HEK293T (cell line): ENCODE measurements at places on chromosomes 5 and 9.

- DNase-seq: no peak
Observed at GRCh38 chr5:102130890-102131289, 165.2 kb downstream of the SLCO4C1 start.

GRCh38 chr5:33834334-33834733, 57.5 kb downstream of the ADAMTS12 start:
- no peak for DNase-seq

GRCh38 chr5:171340491-171340890, 31.4 kb downstream of the TLX3 start:
- no peak for DNase-seq

DNA sequence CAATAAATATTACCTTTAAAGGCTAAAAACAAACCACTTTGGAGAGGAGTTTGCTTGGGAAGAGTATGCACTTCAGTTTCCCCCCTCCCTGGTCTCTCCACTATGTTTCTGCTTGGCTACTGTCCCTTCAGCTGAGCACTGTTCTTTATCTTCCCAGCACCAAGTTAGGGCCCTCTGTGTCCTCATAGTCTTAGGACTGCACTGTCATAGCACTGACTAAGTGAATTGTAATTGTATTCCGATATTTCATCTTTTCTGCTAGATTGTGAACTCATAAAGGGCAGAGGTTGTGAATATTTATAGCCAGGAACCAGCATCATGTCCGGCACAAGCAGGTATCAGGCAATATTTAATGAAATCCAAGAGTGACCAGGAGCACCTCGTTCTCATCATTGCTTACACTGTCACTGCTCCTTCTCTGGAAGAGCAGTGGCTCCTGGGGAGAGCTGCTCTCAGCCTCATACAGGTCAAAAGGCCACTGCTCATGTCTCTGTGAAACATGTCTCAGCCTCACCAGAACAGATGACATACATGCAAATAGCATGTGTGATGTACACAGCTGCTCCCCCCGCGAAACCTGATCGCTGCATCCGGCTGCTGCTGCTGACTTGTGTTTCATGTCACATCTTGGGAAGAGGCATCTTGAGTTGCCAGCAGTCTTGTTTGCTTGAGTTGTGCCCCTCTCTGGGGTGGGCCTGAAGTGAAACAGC, 279.7 kb upstream of the MSX2 start:
- no peak for DNase-seq

- DNase-seq: no peak
Observed at GRCh38 chr5:84696651-84697050, 312.0 kb upstream of the EDIL3 start.

- no peak for DNase-seq
Observed at GRCh38 chr5:109558364-109558763, 131.4 kb upstream of the MAN2A1 start.

- DNase-seq: no peak
Observed at GRCh38 chr5:160520609-160521391, 99.1 kb downstream of the PTTG1 start.

DNA sequence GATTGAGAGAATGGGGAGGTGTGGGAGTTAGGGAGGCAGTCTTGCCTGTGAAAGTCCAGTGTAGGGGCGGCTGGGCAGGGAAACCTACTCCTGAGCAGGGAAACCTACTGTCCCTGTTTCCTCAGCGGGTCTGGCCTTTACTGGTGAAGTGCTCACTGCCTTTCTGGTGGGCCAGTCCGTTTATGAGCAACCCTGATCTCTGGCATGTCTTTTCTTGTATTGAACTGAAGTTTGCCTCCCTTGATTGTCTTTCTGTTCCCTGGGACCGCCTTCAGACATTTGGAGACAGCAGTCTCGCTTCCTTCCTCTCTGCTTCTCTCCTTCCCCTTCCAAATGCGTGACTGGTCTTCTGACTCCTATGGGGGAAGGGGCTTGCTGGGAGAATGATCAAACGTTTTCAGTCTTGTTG, 2.9 kb downstream of the SNX18 start:
- DNase-seq: no peak

- no peak for DNase-seq
Observed at GRCh38 chr9:89879276-89879675, 274.5 kb downstream of the GADD45G start.

DNA sequence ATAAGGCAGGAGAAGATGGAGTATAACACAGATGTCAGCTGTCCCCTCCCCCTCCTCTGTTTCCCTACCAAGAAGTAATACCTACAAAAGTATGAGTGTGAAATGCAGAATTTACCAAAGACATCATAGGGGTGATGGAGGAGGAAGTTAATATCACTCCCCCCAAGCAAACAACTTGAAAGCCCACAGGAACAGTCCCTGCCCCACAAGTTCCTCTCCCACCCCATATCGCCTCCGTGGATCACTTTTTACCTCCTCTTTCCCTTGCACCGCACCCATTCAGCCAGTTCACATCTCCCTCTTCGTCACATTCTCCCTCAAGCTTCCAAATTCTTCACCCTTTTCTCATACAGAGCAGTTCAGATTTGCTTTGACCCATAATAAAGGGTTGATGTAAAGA, 7.0 kb upstream of the SIL1 start:
- DNase-seq: no peak

DNA sequence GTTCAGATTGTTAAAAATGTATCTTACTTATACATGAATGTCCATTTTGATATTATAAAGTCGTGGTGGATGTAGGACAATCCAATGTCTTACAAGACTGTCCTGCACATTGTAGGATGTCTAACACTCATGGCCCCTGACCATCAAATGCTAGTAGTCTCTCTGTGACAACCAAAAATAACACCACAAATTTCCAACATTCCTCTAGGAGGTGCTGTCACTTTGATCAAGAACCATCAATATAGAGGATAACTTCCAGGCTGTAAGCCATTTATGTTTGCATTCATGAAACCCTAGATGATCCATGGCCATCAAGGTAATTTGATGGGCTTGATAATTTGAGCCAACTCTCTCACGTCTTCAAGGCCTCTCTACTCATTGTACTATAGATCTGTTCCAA, 20.5 kb upstream of the ZFR start:
- DNase-seq: no peak

- no peak for DNase-seq
Observed at GRCh38 chr5:73751254-73751914, 125.4 kb downstream of the ARHGEF28 start.

- no peak for DNase-seq
Observed at GRCh38 chr5:96652769-96653454, 9.3 kb upstream of the CAST start.

DNA sequence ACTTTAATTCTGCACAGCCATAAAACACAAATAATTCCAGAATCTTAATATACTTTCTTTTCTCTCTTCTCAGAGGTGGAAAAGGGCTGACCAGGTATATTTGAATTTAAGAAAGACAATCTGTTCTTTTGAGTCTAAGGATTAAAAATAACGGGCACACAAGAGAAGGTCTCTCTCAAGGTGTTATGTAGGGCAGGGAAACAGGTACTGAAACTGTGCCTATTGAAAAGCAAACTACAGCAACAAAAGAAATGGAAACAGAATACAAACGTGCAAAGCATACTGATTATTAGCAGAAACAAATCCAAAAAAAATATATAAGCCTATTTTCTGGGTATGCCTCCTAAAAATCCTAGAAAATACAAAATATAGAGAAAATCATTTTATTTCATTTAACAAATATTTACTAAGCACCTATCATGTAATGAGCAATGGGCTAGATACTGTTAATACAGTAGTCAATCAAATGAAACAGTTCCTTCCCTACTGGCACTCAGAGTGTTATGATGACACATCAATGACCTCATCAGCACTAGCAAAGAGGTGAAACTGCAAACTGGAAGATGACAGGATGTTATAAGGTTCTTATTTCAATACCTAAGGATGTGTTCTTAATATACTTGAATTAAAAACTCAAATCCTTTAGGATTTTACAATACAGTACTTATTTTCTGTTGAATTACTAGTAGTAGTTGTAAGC, 87.7 kb downstream of the AUH start:
- DNase-seq: no peak

GRCh38 chr5:56142233-56142613, 90.9 kb downstream of the ANKRD55 start:
- DNase-seq: no peak

DNA sequence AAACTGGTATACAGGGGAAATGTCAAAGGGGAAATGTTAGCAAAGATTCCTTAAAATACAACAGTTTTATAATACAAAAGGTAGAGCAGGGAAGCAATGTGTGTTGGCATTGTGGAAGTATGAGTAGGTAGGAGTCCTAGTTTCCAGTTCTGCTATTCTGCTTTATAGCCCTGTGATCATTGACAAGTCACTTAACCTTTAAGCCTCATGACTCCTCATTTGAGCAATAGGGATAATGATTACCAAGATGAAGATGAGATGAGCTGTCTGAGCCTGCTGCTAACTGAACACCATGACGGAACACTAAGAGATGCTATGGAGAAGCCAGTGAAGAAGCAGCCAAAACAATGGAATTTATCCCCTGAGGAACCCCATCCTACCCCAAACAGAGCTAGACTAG, 251.7 kb downstream of the PAPPA start:
- DNase-seq: no peak

- no peak for DNase-seq
Observed at GRCh38 chr5:78362220-78362619, 1.8 kb downstream of the SCAMP1 start.

- no peak for DNase-seq
Observed at GRCh38 chr5:32223972-32224609, 50.0 kb upstream of the GOLPH3 start.

DNA sequence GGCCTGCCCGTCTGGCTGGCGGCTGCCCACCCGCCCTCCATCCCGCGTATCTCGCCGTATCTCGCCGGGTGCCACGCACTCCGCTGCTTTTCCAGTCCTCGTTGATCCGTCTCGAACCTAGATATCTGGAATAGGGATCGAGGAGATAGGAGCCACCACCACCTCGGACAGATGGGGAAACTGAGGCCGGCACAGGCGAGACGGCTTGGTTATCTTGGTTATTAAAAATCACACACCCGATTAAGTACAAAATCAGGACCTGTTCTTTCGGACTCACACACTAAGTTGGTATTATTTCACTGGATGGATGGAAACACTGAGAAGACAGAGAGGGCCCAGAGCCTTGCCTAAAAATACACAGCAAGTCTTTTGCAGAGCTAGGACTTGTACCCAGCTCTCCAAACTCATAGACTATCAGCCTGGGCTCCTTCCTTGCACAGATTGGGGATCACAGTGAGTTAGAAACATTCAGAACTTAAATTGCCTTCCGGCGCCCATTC, 678 bp downstream of the SLC26A2 start:
- no peak for DNase-seq

- DNase-seq: no peak
Observed at GRCh38 chr5:124025306-124025845, 513.4 kb downstream of the CSNK1G3 start.
